SJCRH30 (cell line): ENCODE measurements at places on chromosomes 16 and 17. TPM values are rescaled to one million over a fixed set of nuclear protein-coding genes. Genes with fewer than 3 reads are reported as not detected.

- peak; percentile 67 for DNase-seq
- no peaks in the 10 kb centered on the region for H3K36me3 ChIP-seq
- peak overlapping the region; percentile 33; the same call in 1 of the 2 replicates for H3K27ac ChIP-seq
- peak overlapping the region; percentile 43 for H3K4me3 ChIP-seq
- peaks cover 41% of the 10 kb centered on the region for H3K4me1 ChIP-seq
- no peaks in the 10 kb centered on the region for H3K27me3 ChIP-seq
Observed at GRCh38 chr17:61157246-61157886, 242.3 kb upstream of the TBX2 start.

DNA sequence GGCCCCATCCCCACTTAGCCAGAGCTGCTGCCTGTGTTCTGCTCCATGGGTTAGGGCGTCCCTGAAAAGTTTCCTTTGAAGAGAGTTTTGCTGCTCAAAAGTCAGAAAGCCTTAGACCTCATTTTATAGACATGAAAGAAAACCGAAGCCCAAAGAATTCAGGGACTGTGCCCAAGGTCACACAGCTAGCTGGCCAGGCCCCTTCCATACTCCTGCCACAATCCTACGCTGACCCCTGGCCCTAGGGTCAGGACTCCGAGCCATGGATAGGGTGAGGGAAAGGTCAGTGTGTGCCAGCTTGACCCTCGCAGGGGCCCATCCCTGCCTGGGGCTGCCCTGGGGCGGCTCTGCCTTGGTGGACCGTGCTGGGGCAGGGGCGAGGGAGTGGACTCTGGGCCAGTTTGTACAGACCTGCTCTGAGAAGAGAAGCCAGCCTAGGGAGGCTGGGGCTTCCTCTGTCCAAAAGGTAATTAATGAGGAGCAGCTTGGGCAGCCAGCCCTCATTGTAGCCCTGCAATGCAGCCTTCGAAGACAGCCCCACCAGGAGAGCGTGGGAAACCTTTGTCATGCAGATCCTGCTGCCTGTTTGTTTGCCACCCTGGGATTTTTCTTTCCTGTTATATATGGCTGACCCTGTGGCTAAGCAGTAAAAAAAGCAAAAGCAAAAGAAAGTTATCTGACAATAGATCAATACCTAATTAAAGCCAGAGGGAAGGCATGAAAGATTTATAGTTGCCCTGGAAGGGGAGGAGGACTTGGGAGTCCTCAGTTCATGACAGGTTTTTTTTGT is 37.4 kb downstream of the RHBDL3 start:
- no peak overlapping the region for H3K4me3 ChIP-seq
- no peak overlapping the region for H3K27ac ChIP-seq
- peaks cover 10% of the 10 kb centered on the region for H3K4me1 ChIP-seq
- peaks cover 33% of the 10 kb centered on the region for H3K27me3 ChIP-seq
- H3K36me3 ChIP-seq = no peaks in the 10 kb centered on the region
- no peak for DNase-seq

GRCh38 chr17:65723431-65724151 is 162.1 kb upstream of the AXIN2 start:
- no peaks in the 10 kb centered on the region for H3K4me1 ChIP-seq
- H3K4me3 ChIP-seq = no peak overlapping the region
- H3K36me3 ChIP-seq = 0 out of 2 replicates have a peak, but pooled peaks cover 10% of the 10 kb centered on the region
- no peak overlapping the region for H3K27ac ChIP-seq
- no peaks in the 10 kb centered on the region for H3K27me3 ChIP-seq
- DNase-seq = no peak

- no peaks in the 10 kb centered on the region for H3K27me3 ChIP-seq
Observed at GRCh38 chr16:83970430-83970815, 2.4 kb downstream of the NECAB2 start.

Gene SLX1B
- 8.5 and 9.8 TPM in 2 replicates for total RNA-seq

DNA sequence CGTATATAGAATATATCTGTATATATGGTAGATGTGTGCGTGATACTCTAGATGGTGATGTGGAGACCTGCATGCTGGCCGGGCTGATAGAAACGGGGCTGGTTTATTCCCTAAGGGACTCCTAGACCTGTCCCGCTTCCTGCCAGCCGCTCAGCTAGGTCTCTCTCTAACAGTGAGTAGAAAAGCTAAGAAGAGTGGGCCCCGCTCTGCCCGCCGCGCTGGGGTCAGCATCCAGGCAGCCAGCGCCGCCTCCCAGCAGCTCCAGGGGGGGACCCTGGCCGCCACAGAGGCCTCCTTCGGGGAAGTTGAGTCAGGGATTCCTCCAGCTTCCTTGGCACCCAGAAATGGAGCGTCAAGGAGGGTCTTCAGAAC is 9.4 kb downstream of the CYGB start:
- no peak overlapping the region for H3K27ac ChIP-seq
- H3K4me1 ChIP-seq = peaks cover 40% of the 10 kb centered on the region
- peak; percentile 57 for DNase-seq

DNA sequence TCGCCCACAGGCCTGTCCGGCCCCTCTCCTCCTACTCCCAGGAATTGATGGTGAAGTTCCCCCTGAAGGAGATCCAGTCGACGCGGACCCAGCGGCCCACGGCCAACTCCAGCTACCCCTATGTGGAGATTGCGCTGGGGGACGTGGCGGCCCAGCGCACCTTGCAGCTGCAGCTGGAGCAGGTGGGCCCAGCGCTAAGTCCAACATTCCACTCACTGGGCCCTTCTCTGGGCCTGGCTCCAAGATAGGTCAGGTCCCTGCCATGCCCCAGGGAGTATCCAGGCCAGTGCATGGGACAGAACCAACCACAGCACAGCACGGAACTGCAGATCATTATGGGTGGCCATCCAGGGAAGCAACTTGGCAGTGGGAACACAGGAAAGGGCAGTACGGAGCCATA is 9.9 kb upstream of the ALKBH5 start:
- no peak overlapping the region for H3K4me3 ChIP-seq
- H3K36me3 ChIP-seq = no peaks in the 10 kb centered on the region
- H3K27me3 ChIP-seq = no peaks in the 10 kb centered on the region
- H3K27ac ChIP-seq = no peak overlapping the region
- no peak for DNase-seq

- no peaks in the 10 kb centered on the region for H3K27me3 ChIP-seq
- DNase-seq = no peak
- H3K4me1 ChIP-seq = peaks cover 9% of the 10 kb centered on the region
- no peak overlapping the region for H3K4me3 ChIP-seq
Observed at GRCh38 chr17:80856863-80857755, 134.5 kb upstream of the CHMP6 start.

DNA sequence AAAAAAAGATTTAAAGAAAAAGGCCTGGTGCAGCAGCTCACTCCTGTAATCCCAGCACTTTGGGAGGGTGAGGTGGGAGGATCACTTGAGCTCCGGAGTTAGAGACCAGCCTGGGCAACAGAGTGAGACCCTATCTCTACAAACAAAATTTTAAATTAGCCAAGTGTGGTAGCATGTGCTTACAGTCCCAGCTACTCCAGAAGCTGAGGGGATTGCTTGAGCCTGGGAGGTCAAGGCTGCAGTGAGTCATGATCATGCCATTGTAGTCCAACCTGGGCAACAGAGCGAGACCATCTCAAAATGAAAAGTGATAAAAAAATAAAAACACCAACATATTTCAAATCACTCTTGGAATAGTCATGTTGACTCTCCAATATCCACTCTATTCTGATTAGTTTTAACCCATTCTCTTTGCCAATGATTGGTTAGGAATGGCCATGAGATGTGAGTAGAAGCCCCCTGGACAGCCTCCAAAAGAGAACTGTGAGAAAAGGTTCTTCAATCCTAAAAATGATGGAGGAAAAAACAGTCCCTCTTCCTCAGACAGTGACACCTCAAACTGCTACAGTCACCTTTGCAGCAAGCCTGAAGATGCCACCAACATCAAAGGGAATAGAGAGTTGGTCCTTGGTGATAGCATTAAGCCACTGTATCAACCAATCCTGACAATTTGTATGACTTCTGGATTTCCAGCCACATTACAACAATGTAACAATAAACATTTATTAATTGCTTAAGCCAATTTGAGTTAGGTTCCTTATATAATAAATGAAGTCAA is 2.9 kb upstream of the KANSL1 start:
- peaks cover 12% of the 10 kb centered on the region for H3K4me1 ChIP-seq
- H3K36me3 ChIP-seq = no peaks in the 10 kb centered on the region
- no peak overlapping the region for H3K4me3 ChIP-seq
- no peak for DNase-seq
- no peaks in the 10 kb centered on the region for H3K27me3 ChIP-seq

DNA sequence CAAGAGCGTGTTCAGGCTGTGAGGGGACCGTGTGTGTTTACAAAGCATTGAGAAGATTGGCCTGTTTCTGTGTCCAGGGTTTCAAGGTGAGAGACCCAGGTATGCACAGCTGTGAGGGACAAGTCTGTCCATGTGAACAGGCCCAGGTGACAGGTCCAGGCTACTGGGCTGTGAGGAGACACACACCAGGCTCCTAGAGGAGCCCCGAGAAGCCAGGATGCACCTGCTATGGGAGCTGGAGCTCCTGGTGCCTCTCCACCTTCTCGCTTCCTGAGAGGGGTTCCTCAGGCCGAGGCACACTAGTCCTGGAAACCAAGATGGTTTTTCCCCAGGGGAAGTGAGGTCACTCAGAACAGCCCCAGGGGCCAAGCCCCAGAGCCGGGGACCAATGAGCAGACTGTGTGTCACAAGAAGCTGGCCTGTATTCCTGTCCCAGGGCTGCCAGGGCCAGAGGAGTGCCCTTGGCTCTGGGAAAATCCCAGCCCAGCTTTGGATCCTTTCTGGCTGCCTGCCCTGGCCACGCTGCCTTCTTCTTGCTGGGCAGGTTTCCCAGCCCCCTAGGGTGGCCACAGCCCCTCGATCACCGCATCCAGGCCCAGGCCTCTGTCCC is 153.4 kb upstream of the PLCG2 start:
- no peaks in the 10 kb centered on the region for H3K36me3 ChIP-seq
- H3K27ac ChIP-seq = no peak overlapping the region
- H3K4me3 ChIP-seq = no peak overlapping the region
- H3K27me3 ChIP-seq = no peaks in the 10 kb centered on the region
- peaks cover 24% of the 10 kb centered on the region for H3K4me1 ChIP-seq

- H3K27ac ChIP-seq = peak overlapping the region; percentile 86
- H3K27me3 ChIP-seq = no peaks in the 10 kb centered on the region
Observed at GRCh38 chr17:17782523-17783115, 54.2 kb downstream of the SREBF1 start.

- no peaks in the 10 kb centered on the region for H3K27me3 ChIP-seq
- DNase-seq = no peak
- H3K4me1 ChIP-seq = no peaks in the 10 kb centered on the region
- H3K36me3 ChIP-seq = no peaks in the 10 kb centered on the region
Observed at GRCh38 chr17:60586288-60586974, 13.6 kb upstream of the PPM1D start.

- H3K27ac ChIP-seq = no peak overlapping the region
- H3K36me3 ChIP-seq = 0 out of 2 replicates have a peak, but pooled peaks cover 1% of the 10 kb centered on the region
- no peak overlapping the region for H3K4me3 ChIP-seq
- H3K27me3 ChIP-seq = no peaks in the 10 kb centered on the region
Observed at GRCh38 chr16:2934450-2934849, 22.7 kb downstream of the FLYWCH1 start.

DNA sequence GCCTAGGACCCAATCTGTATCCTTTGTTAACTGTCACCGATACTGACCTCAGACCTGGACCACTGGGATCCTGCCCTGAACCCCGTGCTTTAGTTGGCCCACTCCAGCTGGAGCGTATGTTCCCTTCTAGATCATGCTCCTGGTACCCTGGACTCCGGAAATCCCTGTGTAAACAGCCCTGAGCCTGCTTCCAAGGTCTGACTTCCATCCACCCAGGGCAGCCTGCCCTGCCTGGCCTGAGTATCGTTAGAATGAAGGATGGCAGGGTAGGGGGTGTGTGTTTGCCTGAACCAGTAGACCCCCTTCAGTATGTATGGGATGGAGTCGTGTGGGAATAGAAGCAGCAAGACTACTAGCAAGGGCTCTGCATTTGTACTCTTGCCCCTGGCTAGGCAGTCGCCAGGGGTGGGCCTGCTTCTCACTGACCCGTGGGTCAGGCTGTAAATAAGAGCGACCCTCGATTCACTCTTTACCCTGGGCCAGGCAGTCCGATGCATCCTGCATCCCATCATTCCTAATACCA is 691 bp upstream of the TMEM98 start:
- H3K36me3 ChIP-seq = peaks cover under 1% of the 10 kb centered on the region; the same call in 1 of the 2 replicates
- H3K27me3 ChIP-seq = no peaks in the 10 kb centered on the region
- peak overlapping the region; percentile 24; the same call in 1 of the 2 replicates for H3K27ac ChIP-seq
- H3K4me1 ChIP-seq = peaks cover 7% of the 10 kb centered on the region
- H3K4me3 ChIP-seq = peak overlapping the region; percentile 79

DNA sequence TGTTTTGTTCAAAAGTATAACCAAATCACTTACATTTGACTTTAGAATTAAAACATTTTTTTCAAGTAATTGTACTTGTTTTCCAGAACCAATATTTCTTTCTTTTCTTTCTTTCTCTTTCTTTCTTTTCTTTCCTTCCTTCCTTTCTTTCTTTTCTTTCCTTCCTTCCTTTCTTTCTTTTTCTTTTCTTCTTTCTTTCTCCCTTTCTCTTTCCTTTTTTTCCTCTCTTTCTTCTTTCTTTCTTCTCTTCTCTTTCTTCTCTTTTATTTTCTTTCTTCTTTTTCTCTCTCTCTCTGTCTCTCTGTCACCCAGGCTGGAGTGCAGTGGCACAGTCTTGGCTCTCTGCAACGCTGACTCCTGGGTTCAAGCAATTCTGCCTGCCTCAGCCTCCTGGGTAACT is 26.4 kb upstream of the PSMC5 start:
- H3K27ac ChIP-seq = no peak overlapping the region
- no peaks in the 10 kb centered on the region for H3K27me3 ChIP-seq
- H3K4me1 ChIP-seq = no peaks in the 10 kb centered on the region
- H3K36me3 ChIP-seq = peaks cover 89% of the 10 kb centered on the region
- no peak for DNase-seq

DNA sequence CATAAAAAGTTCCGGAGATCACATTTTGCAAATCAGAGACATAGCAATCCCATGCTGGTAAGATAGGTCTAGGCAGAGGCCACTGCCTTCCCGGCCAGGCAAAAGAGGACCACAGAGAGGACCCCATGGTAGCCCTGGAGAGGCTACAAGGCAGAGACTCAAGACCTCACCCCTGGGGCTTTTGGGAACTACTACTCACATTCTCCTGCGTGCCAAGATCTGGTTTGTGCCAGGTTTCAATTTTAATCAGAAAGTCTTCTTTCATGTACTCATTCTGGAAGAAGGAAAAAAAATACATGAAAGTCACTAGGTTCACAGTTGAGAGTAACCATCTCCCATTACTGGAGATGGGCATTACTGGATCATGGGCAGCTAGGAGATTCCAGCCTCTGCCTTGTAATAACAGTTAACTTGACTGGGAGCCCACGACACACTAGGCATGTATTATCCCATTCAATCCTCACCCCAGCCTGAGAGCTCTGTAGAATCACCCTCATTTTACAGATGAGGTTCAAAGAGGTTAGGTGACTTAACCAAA is 21.2 kb downstream of the PITPNA start:
- DNase-seq = no peak
- no peak overlapping the region for H3K4me3 ChIP-seq
- H3K27ac ChIP-seq = no peak overlapping the region
- H3K36me3 ChIP-seq = peaks cover 3% of the 10 kb centered on the region; the same call in 1 of the 2 replicates
- H3K27me3 ChIP-seq = no peaks in the 10 kb centered on the region

DNA sequence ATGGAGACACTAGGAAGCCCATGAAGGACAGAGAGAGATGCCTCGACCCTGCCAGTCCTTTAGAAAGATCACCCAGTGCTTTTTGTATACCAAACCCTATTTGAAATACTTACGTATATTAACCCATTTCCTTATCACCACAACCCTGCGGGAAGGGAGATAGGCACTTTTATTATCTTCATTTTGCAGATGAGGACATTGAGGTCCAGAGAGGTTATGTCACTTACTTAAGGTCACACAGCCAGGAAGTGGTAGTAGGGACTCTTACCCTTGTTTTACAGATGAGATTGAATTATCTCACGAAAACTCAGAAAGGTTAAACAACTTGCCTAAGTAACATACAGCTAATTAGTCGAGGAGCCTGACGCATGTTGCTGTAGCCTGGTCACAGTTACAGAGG is 38.2 kb downstream of the IL4R start:
- no peak for DNase-seq
- no peak overlapping the region for H3K27ac ChIP-seq
- no peak overlapping the region for H3K4me3 ChIP-seq
- H3K27me3 ChIP-seq = no peaks in the 10 kb centered on the region
